Fibroblast of skin of back (primary cell): ENCODE measurements at places on chromosomes 4 and X.

GRCh38 chr4:55304303-55304702 lies 41.7 kb upstream of the SRD5A3 start:
- DNase-seq, result no peak

GRCh38 chrX:103687696-103688201 lies 1.2 kb upstream of the MORF4L2 start:
- DNase-seq, result peak; percentile 78

GRCh38 chrX:74421036-74421739 lies at the start of gene SLC16A2:
Gene SLC16A2, plus strand, starts transcription at chrX:74421493. Its CDS starts 145 bp downstream, at chrX:74421638.
- peak; percentile 86 for DNase-seq

GRCh38 chr4:73801692-73802091 lies 34.8 kb upstream of the CXCL6 start:
- DNase-seq, result no peak

DNA sequence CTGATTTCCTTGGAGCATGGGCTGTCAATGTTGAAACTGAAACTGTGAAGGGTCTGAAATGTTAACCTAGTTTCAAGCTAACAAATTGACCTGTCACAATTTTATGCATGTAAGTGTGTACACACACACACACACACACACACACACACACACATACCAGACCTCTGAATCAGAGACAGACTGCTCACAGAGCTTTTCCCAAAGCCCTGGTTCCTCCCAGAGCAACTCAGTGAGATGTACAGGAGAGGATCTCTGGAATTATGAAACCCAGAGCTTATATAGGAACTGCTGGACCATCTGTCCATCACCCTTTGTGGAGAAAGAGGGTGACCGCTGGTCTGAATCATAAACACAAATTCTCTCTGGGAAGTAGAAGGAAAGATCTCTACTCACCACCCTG lies 228.1 kb upstream of the PRPS2 start:
- DNase-seq, result peak; percentile 36

DNA sequence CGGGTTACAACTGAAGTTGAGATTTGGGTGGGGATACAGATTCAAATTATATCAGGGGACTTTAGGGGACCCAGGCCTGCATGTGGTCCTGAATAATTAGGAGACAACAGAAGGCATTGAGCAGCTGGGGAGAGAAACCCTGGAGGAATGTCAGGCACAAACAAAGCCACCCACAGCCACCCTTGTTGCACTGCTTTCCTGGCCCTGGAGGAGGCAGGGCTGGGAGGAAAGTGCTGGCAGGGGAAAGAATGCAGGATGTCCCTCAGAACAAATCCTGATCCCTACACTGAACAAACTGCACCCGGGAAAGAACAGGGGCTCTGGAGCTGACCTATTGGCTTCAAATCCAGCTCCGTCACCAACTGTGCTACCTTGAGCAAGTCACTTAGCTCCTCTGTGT lies 214.1 kb upstream of the ATP6AP2 start:
- no peak for DNase-seq

- DNase-seq, result no peak
Measured at GRCh38 chr4:61922766-61923165, 722.6 kb downstream of the ADGRL3 start.

GRCh38 chr4:38794051-38794450 lies 10.5 kb downstream of the TLR1 start:
- no peak for DNase-seq

- no peak for DNase-seq
Measured at GRCh38 chrX:22118161-22118830, 86.2 kb downstream of the PHEX start.

GRCh38 chrX:97995834-97996233 lies 1112.1 kb downstream of the RPA4 start:
- no peak for DNase-seq

DNA sequence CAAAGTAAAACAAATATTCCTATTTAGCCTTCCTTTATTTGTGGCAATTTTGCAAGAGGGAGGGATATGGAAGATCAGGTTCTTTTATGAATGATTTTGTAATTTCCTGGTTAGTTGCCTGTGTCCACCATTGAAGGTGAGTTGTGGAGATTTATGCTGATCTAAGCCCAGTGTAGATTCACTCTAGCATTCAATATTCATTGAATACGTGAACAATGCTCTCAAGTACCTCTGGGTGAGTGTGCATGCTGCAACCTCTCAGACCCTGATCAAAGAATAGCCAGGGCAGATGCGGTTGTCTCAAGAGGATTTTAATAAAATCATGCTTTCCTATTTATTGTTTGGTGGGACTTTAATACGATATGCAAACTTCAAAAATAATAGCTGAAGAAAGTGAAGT lies 628.4 kb downstream of the SPRY1 start:
- DNase-seq, result no peak

DNA sequence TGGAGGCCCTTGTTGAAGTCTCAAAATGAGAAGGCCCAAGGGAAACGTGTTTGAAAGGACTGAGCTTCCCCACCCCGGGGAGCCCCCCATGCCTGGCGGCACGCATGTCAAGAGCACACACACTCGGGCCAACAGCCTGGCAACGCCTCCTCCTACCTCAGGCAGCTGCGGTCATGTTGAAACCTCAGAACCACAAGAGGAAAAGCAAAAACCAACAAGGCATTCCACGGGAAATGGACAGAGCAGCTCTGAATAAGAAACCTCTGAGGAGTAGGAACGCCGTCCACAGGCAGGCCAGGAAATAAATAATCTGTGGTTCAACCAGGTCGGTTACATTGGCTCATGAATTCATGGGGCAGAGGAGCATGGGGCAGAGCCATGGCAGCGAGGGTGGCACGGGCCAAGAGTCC lies 95.7 kb upstream of the AFAP1 start:
- DNase-seq, result peak; percentile 70

GRCh38 chr4:111066887-111067286 lies 444.0 kb upstream of the PITX2 start:
- peak; percentile 78 for DNase-seq

DNA sequence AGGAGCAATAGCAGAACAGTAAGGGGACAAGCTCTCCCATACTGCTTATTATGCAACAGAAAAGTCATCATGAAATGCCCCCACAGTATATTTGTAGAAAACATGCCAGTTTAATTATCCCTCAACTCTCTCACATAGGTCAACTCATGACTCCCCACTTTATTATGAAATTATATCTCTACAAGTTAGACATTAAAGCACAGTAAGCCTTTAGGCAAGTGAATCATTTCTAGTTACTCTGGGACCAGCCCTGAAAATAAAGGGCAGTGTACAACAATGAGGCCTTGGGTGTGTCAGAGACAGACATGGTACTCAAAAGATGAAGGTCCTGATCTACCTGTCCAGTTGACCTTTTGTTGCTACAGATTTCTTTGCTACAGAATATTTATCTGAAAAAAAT lies 191.9 kb downstream of the FBXW7 start:
- DNase-seq, result no peak

- no peak for DNase-seq
Measured at GRCh38 chr4:107866726-107867125, 42.0 kb downstream of the SGMS2 start.

DNA sequence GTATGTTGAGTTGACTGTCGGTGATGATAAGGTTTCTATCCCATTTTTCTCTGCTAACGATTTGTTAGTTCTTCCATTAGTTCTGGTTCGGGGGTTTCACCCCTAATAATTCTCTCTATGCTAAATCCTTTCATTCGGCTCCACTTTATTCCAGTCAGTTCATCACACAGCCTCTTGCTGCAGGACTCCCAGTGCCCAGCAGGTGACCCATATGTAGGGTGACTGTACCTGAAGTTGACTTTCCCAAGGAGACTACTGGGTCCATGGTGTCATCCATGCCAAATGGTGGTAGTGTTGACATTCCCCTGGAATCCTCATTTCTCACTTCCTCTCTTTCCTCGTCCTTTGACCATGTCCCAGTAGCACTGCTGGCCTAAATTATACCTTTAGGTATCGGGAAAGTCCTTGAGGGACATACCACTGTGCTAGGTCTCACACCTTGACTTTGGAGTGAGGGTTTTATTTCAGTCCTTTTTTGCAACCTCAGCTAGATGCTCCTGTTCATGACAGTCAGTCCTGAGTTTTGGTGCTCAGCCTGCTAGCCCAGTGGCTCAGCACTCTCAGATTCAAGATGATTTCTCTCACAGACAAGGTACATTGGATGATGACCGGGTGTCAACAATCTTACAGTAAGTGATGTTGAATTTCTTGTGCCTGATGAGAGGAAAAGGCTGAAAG lies 105.1 kb upstream of the ARHGAP24 start:
- DNase-seq, result no peak

- peak; percentile 77 for DNase-seq
Measured at GRCh38 chr4:96736352-96736889, 896.5 kb downstream of the PDHA2 start.

DNA sequence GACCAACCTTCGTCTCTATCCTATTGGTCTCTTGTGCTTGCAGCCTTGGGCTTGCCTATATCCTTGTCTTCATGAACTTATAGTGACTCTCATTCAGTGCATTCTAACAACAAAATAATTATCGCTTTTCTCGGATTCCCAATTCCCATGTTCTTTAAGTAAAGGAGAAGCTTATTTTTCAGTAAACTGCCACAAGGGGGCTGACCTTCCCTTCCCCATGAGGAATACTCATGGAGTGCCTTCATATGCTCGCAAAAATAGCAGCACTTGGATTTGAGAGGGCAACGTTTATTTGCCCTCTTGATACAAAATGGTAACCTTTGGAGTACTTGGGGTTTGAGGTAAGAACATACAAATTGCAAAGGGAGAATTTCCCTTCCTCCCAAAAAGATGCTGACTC lies 183.2 kb upstream of the TENT5D start:
- DNase-seq, result no peak

GRCh38 chrX:93673056-93673868 lies at the start of gene NAP1L3:
Gene NAP1L3, minus strand, starts transcription at chrX:93673578. Its CDS starts 274 bp downstream, at chrX:93673304.
- peak; percentile 87 for DNase-seq

DNA sequence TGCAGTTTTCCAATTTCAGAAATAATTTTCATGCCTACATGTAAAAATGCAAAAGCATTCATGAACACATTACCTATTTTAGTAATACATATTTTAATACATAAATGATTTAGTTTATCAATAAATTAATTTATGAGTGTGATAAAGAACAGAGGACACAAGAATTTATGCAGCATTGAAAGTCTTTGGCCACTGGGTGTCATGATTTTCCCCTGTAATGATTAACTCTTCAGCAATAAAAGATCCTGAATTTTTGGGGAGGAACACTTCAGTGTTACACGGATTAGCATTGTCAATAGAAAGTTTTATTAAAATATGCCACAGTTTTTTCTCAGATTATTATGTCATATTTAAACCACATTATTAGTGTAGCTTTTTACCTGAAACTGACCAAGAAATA lies 8.6 kb upstream of the VCX2 start:
- peak; percentile 20 for DNase-seq

DNA sequence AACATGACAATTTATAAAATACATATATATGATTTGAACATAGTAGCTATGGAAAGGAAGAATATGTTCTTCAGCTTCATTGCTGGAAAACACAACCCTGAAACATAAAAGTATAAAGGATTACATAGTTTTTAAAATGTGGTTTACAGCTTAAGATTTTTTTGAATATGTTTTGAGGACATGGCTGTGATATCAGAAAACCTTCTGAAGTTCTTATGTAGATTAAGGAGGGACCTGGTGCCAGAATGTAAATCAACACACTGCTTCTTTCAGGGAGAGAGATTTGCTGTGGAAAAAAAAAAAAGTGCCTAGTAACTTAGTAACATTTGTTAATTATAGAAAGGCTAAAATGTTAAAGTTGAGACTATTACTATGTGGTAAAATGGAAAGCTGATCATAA lies 1261.8 kb downstream of the ADGRL3 start:
- DNase-seq, result no peak

- no peak for DNase-seq
Measured at GRCh38 chr4:38762560-38762959, 20.2 kb downstream of the TLR10 start.

- DNase-seq, result no peak
Measured at GRCh38 chrX:137234651-137235402, 201.0 kb upstream of the GPR101 start.

DNA sequence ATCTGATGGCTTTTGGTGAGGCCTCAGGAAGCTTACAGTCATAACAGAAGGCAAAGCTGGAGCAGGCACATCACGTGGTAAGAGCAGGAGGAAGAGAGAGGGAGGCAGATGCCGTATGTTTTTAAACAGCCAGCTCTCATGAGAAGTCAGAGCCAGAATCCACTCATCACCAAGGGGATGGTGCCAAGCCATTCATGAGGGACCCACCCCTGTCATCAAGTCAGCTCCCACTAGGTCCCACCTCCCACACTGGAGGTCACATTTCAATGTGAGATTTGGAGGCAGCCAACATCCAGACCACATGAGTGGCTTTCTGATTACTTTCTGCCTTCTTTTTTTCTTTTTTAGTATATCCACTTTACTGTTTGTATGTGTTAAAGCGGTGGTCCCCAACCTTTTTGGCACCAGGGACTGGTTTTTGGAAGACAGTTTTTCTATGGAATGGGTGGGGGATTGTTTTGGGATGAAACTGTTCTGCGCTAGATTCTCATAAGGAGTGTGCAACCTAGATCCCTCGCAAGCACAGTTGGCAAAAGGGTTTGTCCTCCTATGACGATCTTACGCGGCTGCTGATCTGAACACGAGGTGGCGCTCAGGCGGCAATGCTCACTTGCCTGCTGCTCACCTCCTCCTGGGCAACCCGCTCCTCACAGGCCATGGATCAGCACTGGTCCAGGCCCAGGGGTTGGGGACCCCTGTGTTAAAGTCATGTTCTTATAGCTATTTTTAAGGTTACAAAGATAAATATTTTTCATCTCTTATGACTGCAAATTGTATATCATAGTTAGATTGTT lies 61.7 kb downstream of the SLIT2 start:
- DNase-seq, result no peak

DNA sequence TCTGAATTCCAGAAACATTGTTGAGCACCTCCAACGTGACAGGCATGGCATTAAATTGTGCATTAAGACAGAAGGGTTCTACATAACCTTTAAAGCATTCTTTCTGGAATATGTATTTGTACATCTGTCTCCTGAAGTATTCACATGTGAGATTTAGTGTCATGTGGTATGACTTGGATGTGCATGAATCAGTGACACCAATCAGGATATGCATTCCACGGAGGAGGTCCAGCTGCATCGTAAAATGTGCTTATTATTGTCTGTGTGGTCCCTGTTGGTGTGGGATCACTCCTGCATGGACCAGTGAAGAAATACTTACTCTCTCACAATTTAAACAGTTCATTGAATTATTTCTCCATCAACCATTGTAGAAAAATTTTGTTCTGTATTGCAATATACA lies 149.0 kb downstream of the MID1 start:
- no peak for DNase-seq

DNA sequence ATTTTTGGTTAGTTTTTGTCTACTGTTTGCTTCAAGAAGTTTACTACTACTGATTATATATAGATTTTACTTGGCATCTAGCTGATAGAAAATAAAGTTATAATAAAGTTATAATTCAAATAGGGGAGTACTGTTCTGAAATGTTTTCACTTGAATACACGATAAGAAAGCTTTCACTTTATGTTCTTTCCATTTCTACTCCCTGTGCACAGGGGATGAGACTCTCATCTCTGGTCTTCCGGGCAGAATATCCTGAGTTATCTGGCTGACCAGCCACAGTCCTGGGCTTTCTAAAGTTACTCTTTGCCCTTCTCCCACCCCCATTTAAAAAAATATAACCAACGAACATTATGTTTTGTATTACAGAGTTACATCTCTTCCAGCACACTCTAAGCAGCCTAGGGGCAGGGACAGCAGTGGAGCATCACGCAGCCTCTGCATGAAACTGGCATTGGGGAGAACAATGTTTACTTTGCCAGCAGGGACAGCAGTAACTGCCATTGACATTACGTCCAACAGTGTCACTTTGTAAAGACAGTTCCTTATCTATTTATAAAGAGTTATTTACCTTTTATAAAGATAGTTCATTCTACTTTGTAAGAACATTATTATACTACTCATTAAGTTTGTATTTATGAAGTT lies 64.3 kb downstream of the METTL14 start:
- no peak for DNase-seq
